ENCODE measurements at places on chromosomes 4 and X. TPM values are rescaled to one million over a fixed set of nuclear protein-coding genes. Genes with fewer than 3 reads are reported as not detected.

AMTN gene
- not detected for total RNA-seq

LRCH2 gene
- 3.6 TPM for total RNA-seq

GRCh38 chrX:45400027-45400779, 199.5 kb upstream of the DIPK2B start:
- H3K4me3 ChIP-seq, result no peak overlapping the region
- peaks cover 2% of the 10 kb centered on the region for H3K27me3 ChIP-seq
- no peaks in the 10 kb centered on the region for H3K36me3 ChIP-seq
- no peak overlapping the region for H3K27ac ChIP-seq

DNA sequence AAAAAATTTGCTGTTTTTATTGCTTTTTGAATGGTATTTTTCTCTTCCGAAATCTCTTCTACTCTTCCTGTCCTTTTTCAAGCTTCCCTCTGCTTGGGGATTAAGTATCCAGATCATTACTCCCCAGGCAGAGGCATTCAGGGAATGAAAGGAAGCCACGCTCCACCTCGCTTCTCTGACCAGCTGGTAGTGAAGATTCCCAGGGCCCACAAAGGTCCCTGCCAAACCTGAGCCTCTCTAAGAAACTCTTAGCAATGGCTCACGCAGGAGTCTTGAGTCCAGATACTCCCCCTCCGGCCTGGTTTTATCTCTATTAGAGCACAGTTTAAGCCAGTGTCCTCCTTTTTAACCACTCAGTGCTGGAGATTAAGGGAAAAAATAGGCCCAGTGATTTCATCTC, 51.4 kb upstream of the SOD3 start:
- H3K4me3 ChIP-seq, result no peak overlapping the region
- H3K27me3 ChIP-seq, result no peaks in the 10 kb centered on the region
- DNase-seq, result no peak
- no peak overlapping the region for H3K27ac ChIP-seq
- no peaks in the 10 kb centered on the region for H3K4me1 ChIP-seq

- no peaks in the 10 kb centered on the region for H3K36me3 ChIP-seq
- H3K27me3 ChIP-seq, result no peaks in the 10 kb centered on the region
- no peak for DNase-seq
- H3K4me1 ChIP-seq, result no peaks in the 10 kb centered on the region
- no peak overlapping the region for H3K4me3 ChIP-seq
These were observed 190.3 kb upstream of the SPOCK3 start for GRCh38 chr4:167424341-167425256.

DNA sequence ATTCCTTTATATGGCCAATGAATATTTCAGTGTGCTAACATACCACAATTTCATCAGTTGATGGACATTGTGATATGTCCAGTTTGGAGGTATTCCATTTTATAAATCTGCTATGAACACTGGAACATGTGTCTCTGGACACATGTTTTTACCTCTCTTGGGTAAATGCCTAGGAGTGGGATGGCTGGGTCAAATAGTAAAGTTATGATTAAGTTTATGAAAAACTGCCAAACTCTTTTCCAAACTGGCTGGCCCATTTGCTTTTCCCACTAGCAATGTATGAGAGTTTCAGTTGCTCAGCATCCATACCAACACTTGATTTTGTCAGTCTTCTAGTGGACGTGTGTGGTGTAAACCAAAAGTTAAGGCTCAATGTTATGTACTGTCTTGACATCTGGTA, 40.5 kb downstream of the CEP44 start:
- no peaks in the 10 kb centered on the region for H3K4me1 ChIP-seq
- no peaks in the 10 kb centered on the region for H3K27me3 ChIP-seq
- DNase-seq, result no peak
- no peak overlapping the region for H3K27ac ChIP-seq
- peaks cover 2% of the 10 kb centered on the region for H3K36me3 ChIP-seq
- no peak overlapping the region for H3K4me3 ChIP-seq

- H3K27me3 ChIP-seq, result no peaks in the 10 kb centered on the region
- no peak overlapping the region for H3K4me3 ChIP-seq
- no peak for DNase-seq
- peaks cover 11% of the 10 kb centered on the region for H3K36me3 ChIP-seq
These were observed 25.2 kb downstream of the PI4K2B start for GRCh38 chr4:25258980-25259578.

ADH7 gene
- 0.71 TPM for total RNA-seq

DNA sequence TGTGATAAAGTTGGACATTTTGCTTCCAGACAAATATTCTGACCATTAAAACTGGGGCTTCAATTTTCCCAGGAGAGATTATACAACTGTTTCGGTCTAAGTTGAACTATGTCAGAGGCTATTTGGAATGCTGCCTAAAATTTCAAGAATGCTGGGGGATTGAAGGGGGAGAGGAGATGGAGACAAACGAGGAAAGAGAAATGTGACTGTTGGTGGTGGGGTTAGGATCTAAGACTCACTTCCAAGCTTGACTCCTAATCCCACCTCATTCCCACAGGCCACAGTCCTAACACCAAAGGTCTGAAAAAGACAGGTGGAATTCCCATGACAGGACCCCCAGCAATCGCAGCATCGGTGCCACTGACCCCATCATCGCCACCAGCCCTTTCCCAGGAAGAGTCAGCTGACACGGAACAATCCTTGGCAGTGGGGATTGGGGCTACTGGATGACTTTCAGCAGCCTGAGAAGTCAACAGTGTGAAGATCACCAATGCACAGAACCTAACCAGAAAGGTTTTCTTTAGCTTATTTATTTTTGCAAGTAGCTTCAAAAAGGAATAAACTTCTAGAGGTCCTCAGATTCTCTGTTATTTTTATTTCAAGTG, 74.0 kb upstream of the PRSS48 start:
- peaks cover 27% of the 10 kb centered on the region for H3K4me1 ChIP-seq
- H3K4me3 ChIP-seq, result no peak overlapping the region
- no peak overlapping the region for H3K27ac ChIP-seq
- no peaks in the 10 kb centered on the region for H3K27me3 ChIP-seq
- DNase-seq, result peak; percentile 36
- H3K36me3 ChIP-seq, result no peaks in the 10 kb centered on the region

- no peaks in the 10 kb centered on the region for H3K4me1 ChIP-seq
- H3K27ac ChIP-seq, result no peak overlapping the region
- DNase-seq, result no peak
These were observed 189.1 kb downstream of the SHOX start for GRCh38 chrX:819684-820083.
